ENCODE measurements at places on chromosomes 11 and 22.
A peak's percentile ranks its signal among the peaks of the same experiment; 100 is the strongest.

- no peak for DNase-seq
Measured at GRCh38 chr11:75160220-75160757, 9.4 kb downstream of the SLCO2B1 start.

GRCh38 chr11:75656044-75656727 lies 12.7 kb downstream of the MAP6 start:
- no peak for DNase-seq

- DNase-seq: no peak
Measured at GRCh38 chr11:98296091-98296880, 724.5 kb upstream of the CNTN5 start.

DNA sequence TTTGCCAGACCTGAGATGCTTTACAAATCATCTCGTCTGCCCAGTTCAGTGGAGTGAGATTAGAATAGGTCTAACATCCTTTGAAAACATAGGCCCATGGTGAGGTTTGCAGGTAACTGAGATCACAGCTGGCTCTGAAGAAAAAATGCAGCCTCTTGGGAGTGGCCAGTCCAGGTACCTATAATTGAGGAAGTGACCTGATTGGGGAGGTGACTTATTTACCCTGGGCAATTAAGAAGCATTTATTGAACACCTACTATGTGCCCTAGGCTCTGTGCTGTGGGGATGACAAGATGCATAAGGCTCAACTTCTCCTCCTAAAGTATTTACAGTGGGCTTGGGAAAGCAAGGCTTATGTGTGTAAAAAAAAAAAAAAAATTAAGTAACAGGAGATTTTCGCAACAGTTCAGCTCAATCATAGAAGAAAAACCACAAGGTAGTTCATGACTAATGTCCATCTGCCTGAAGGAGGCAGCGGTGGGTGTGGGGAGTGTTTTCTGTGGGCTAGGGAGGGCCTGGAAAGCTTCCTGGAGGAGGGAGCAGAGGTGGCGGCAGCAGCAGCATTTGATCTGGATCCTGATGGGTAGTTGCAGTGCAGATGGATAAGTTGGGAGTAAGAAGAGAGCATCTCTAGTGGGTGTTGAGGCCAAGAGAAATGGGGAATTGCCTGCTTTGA lies 16.1 kb downstream of the MICAL2 start:
- peak; percentile 93 for DNase-seq

GRCh38 chr11:8964324-8965320 lies at the start of gene TMEM9B:
TMEM9B (minus strand) TSS chr11:8964442; CDS start chr11:8964313, 129 bp downstream.
- peak; percentile 98 for DNase-seq

- DNase-seq: no peak
Measured at GRCh38 chr22:45188779-45189178, 25.1 kb downstream of the NUP50 start.

GRCh38 chr11:109970516-109971183 lies 122.5 kb upstream of the ZC3H12C start:
- no peak for DNase-seq

DNA sequence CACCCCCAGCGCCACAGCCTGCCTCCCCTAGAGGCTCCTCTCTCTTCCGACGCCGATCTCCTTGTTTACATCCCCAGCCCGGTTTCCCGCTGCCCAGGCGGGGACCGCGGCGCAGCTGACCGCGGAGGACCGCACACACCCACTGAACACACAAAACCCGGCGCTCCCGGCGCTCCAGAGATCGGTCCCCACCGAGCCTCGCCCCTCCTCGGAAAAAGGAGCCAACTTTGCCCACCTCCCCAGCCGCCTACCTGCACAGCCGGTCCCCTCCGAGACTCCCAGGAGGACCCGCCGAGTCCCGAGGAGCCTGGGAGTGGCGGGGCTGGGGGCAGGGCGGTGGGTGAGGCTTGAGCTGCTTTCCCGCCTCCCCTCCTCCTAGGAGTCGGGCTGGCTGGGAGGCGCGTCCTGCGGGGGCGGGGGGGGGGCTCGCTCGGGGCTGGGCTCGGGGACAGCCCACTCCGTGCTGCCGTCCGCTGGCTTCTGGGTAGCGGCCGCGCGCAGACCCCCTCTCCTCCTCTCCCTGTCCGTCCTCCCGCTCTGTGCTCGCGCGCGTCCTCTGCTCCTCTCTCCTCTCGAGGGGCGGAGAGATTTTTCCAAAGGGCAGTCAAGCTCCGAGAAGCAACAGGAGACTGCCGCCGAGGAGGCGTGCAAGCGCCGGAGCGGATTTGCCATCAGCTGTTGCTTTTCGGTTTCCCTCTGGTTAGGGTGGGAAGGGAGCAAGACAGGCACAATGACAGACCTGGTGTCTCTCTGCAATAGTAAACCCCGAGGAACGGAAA lies at the start of gene FXYD6:
FXYD6 (minus strand) TSS at position 318 of the 779 bp plus-strand sequence. CDS start 33,882 bp downstream, outside the sequence.
- peak; percentile 17 for DNase-seq

GRCh38 chr11:75507571-75507970 lies 18.2 kb downstream of the GDPD5 start:
- no peak for DNase-seq

GRCh38 chr11:74311352-74311926 lies at the start of gene P4HA3:
P4HA3 (minus strand) TSS chr11:74311640; CDS start chr11:74311611, 29 bp downstream.
- DNase-seq: peak; percentile 82

GRCh38 chr11:15852179-15852578 lies 504.2 kb downstream of the SOX6 start:
- DNase-seq: peak; percentile 18

- peak; percentile 36 for DNase-seq
Measured at GRCh38 chr11:62721994-62722393, 5.3 kb downstream of the HNRNPUL2 start.

GRCh38 chr22:47148956-47149728 lies 386.7 kb downstream of the TBC1D22A start:
- DNase-seq: no peak
